ENCODE measurements at places on chromosomes 16 and 17.

DNA sequence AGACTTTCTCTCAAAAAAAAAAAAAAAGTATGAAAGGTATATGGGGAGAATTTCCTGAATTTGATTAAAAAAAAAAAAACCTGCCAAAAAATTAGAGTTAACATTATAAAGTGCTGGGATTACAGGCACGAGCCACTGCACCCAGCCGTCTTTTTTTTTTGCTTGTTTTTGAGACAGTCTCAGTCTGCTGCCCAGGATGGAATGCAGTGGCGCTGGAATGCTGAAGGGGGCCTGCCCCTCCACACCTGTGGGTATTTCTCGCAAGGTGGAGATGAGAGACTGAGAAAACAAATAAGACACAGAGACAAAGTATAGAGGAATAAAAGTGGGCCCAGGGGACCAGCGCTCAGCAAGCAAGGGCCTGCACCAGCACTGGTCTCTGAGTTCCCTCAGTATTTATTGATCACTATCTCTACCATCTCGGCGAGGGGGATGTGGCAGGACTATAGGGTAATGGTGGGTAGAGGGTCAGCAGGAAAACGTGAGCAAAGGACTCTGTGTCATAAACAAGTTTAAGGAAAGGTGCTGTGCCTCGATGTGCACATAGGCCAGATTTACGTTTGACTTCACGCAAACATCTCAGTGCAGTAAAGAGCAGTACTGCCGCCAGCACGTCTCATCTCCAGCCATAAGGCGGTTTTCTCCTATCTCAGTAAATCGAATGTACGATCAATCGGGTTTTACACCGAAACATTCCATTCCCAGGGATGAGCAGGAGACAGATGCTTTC, 117.2 kb downstream of the GOSR1 start:
- no peak for DNase-seq

- DNase-seq, result no peak
Measured at GRCh38 chr16:19386525-19386924, 31.2 kb upstream of the TMC5 start.

GRCh38 chr17:49388290-49388640, 26.2 kb upstream of the ZNF652 start:
- no peak for DNase-seq

GRCh38 chr16:78434401-78434800, 334.9 kb downstream of the WWOX start:
- DNase-seq, result no peak

DNA sequence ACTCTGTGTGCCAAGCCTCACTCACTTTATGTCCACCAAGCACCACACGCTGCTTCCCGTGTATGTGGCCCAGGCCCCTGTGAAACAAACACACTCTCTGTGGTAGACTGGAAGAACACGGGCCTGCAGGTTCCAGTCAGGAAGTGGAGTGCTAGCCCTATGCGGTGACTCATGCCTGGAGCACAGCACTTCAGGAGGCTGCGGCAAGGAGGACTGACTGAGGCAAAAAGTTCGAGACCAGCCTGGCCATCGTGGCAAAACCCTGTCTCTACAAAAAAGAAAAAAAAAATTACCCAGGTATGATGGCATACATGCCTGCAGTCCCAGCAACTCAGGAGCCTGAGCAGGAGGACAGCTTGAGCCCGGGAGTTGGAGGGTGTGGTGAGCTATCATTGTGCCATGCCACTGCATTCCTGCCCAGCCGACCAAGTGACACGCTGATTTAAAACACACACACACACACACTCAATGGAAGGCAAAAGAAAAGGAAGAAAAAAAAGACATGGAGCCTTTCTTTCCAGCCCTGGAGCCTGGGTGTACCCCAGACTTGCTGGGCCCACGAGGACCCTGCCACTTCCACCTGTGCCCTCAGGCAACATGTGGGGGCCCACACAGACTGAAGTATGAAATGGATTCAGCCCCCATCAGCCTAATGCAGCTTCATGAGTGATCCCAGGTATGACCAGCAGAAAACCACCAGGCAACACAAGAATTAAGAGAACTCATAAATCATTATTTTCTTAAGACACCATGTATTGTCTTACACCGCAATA, 126.6 kb downstream of the ANKRD11 start:
- no peak for DNase-seq

DNA sequence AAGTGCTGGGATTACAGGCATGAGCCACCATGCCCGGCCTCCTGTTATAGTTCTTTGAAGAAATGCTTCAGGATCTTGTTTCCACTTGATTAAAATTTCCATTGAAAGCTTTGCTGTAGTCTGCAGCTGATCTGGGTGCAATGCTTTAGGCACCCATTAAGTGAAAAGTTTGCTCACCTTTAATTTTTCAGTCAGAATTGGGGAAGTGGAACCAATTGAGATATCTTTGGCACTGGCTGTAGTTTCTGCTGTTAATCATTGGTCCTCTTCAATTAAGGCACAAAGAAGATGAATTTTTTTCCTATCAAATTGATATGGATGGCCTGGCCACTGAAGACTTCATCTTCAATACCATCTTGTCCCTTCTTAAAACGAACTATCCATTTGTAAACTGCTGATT, 336.1 kb upstream of the TBX2 start:
- no peak for DNase-seq

DNA sequence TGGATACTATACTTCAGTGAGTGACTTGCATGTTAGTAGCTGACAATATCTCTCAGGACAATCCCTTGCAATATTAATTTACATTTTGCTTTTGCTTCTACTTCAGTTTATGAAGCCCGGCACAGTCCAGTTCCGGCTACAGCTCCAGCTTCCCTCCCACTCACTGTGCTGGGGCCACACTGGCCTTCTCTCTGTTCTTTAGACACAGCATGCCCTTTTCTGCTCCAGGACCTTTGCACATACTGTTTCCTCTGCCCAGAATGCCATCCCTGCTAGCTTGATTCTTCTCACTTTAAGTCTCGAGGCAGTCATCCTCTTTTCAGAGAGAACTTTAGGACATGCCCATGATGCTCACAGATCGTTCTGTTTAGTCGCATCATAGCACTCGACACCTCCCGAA, 25.5 kb upstream of the LRRC75A start:
- DNase-seq, result no peak

- no peak for DNase-seq
Measured at GRCh38 chr16:57648125-57648524, 19.7 kb downstream of the ADGRG1 start.

- no peak for DNase-seq
Measured at GRCh38 chr16:87963400-87963799, 12.2 kb downstream of the BANP start.

- no peak for DNase-seq
Measured at GRCh38 chr16:54652201-54652770, 278.4 kb upstream of the IRX5 start.

- no peak for DNase-seq
Measured at GRCh38 chr16:12749076-12749475, 54.6 kb downstream of the CPPED1 start.

- DNase-seq, result no peak
Measured at GRCh38 chr17:5635949-5636348, 51.6 kb upstream of the NLRP1 start.

DNA sequence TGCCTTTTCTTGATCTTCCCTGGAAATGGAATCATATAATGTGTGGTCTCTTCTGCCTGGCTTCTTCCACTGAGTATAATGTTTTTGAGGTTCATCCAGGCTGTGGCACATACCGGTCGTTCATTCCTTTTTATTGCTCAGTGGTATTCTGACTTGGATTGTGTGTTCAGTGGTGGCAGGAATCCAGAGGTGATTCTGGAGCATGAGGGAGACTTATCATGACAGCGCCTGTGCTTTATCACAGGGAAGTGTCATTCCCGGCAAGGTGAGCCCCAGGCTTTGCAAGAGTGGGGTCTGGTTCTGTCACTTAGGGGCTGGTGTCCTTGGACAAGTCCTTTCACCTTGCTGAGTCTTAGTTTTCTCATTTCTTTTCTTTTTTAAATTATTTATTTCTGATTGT, 53.0 kb downstream of the IRX3 start:
- no peak for DNase-seq

- DNase-seq, result no peak
Measured at GRCh38 chr17:29864615-29865014, 65.4 kb downstream of the SSH2 start.

DNA sequence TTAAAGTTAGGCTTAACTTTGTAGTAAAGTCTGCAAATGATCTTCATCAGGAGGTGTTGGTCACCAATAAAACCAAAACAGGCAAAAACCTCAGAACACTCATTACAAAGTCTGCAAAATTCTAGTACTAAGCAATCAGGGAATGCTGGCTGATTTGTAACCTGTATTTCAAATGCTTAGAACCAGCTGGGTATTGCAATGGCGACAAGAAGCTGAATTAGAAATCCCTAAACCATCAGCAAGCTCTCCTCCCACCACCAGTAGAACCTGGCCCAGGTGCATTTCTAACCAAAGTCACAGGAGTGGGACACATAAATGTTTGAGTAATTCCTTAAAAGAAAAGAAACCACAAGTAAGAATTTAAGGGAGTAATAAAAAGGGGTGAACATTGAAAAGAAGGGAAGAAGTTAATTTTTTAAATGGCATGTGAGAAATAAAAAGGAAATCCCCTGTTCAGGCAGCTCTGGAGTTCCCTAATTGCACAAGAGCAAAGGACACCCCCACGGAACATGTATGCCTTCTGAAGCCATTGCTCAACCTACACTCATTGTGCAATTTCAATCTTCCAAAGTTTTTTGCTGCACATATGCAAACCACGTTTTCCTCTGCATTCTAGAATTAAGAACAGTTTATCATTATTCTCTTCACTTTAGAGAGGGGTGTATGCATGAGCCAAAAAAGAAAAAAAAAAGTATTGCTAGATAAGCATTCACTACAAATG, 102.9 kb downstream of the HIC1 start:
- no peak for DNase-seq

DNA sequence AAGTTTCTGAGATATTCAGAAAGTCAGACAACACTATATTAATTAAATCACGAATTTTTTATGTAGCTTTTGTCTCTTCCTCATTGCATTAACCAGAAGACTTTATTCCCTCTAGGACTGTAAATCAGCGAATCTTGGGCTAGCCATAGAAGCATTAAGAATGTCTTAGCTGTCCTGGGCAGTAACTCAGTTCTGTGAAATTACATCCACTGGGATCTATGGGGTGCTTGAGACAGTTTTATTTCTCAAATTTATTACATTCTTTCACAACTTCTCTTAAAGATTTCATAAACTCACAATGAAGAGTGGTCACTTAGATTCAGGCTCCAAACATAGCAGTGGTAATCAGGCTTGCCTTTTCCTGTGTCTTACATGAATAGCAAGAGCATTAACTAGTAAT, 1153.4 kb downstream of the CDH8 start:
- DNase-seq, result no peak

DNA sequence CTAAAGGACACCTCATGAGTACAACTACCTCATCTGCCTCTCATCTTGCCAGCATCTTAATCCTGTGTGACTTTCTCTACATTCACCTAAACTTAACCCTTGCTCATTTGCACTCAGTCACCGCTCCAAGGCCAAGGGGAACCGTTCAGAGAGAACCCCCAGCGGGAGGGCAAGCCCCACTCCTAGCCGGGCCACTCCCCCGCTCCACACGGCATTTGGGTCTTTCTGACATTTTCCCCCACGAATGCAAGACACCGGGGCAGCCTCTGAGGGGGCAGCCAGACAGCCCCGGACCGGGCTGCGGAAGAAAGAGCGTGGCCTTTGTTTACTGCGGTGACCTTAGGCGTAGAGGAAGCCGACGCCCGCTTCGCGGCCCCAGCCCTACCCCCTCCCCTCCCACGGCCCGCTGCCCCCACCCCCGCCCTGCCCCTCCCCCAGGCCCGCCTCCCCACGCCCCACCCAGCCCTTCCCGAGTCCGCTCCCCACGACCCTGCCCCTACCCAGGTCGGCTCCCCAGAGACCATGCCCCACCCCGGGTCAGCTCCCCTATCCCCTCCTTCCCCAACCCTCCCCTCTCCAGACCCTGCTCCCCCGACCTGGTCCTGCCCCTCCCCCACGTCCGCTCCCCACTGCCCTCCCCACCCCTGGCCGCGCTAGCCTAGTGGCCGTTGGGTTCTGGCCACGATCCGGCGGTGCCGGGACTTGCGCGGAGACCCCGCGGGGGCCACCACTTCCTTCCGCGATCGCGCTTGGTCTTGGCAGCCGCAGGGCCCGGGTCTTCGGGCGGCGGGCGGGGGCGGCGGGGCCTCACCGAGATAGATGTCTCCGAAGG, 789 bp downstream of the CSNK1D start:
- peak; percentile 53 for DNase-seq

DNA sequence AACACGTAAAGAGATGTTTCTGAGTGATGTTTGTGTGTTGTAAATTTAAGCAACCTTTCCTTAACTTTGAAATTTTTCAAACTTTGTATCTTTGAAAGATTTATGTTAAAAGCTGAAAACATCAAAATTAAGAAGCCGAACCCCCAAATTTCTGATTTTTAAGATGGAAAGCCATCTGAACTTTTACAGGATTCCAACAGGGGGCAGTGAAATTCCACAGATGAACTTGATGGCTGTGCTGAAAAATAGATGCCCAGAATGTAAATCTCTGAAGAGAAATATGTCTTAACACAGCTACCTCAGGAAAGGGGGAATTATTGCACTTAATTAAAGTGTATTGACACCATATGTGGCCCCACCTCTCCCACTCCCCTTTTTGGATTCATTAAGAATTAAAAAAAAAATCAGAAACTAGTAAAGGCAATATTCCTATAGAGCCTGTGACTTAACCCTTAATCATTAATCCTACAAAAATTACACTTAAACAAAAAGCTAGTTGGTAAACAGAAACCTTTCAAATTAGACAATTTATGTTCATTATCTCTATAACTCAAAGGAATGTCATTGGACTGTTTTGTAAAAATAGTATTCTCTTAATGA, 597.9 kb downstream of the KCNJ2 start:
- peak; percentile 19 for DNase-seq

DNA sequence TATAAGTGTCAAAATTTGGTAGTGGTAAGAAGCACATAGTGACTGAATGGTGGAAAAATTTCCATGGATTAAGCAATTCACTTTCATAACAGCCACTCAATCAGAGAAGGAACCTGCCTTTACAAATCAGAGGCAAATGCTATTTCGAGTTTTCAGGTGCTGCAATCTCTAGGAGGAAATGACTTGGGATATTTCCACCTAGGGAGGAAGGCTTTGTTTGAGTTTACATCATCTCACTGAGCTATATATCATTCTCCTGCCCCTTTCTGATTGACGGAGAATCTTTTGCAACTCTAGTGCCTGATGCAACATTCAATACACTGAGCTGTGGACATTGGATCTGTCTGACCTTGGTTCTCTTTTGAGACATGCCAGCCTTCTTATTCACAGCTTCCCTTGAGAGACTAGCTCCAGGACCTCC, 26.3 kb downstream of the MARCHF10 start:
- DNase-seq, result no peak

DNA sequence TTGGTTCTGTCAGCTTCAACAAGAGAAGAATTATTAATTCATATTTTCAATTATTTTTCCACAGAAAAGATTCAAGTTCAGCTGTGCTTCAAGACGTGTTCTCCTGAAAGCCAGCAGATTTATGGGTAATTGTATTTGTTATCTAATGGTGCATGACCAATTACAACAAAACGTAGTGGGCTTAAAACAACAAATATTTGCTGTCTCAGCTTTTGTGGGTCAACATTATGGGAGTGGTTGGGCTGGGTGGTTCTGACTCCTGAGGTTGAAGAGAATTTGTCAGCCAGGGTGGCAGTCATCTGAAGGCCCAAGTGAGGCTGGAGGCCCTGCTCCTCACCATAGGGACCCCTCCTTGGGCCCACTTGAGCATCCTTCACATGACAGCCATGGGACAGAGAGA, 24.1 kb upstream of the KREMEN2 start:
- DNase-seq, result no peak

Measured in NCI-H1417 (cell line).